GM23248 (cell line): ENCODE measurements at places on chromosomes 3 and 15. TPM values are rescaled to one million over a fixed set of nuclear protein-coding genes. Genes with fewer than 3 reads are reported as not detected.
A peak's percentile ranks its signal among the peaks of the same experiment; 100 is the strongest.

The PPP2R3A gene
- 21.0 and 22.6 TPM in 2 replicates for total RNA-seq

- no peak for DNase-seq
Observed at GRCh38 chr3:8279886-8280550, 221.6 kb upstream of the LMCD1 start.

DNA sequence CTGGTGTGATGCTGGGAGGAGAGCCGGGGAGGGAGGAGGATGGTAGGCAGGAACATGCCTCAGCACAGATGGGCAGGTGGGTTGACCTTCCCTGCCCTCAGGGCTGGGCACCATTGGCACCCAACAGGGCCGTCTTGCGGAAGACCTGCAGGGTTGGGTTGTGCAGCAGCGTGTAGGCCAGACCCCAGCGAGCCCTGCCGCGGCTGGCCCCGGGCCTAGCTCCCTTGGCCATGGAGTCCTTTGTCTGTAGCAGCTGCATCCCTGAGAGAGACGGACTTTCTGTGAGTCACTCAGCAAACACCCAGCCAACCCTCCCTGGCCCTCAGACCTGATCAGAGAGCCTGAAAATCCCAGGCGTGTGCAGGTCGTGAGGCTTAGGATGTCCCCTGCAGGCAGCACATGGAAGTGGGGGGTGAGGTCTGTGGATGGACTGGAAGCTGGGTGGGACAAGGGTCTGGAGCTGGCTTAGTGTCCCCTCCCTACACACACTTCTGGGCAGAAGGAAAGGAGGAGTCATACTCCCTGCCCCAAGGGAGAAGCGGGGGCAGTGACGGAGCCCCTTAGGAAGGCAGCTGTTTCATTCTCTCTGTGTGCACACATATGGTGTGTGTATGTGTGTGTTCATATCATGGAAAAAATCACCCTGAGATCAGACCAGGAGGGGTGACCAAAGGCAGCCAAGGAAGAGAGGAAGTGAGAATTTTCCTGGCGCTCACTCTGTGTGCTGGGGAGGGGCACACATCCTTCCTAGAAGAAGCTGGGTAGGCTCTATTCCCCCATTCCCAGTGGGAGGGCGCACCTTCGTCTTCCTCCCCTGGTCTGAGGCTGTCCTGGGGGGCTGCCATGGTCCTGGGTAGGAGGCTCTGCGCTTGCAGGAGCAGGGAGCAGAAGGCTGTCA lies 6.7 kb downstream of the ISLR start:
- DNase-seq: peak; percentile 94

The NME9 gene
- not detected in 2 replicates for total RNA-seq

DNA sequence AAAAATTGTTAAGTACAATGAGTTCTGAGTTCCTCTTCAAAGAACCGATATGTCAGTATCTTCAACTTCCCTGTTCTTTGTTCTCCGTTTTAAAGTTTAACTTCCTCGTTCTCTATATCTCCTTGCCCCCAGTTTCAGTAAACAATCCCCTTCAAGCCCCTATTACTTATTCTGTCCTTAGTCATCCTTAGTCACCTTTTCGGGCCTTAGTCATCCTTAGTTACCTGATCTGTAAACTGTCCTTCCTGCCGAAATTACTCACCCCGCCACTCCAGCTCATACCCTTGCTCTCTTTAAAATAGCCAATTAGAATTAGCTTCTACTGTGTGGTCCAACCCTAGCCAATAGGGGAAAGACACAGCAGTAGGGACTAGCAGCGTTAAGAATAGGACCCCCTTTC lies 1165.6 kb downstream of the NSUN3 start:
- no peak for DNase-seq

DNA sequence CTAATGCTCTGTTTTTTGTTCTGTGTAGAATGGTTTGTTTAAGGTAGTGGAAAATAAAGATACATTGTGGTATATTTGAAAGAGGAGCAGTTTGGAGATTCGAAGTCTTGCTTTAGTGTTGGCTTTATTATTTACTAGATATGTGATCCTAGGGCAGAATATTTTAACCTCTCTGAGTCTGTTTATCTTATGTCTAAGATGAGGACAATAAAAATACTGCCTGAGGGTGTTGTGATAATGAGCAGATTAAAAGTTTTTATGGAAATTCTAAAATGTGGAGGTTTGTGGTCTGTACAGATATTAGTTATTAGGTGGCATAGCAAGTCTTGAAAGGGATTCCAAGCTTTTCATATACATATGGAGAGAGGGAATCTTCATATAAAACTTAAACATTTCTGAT lies 15.0 kb downstream of the TCF12 start:
- DNase-seq: no peak

- DNase-seq: no peak
Observed at GRCh38 chr3:10304905-10305304, 12.2 kb upstream of the GHRL start.

- DNase-seq: peak; percentile 94
Observed at GRCh38 chr3:111737706-111738086, 121.4 kb upstream of the PHLDB2 start.

The AGBL1 gene
- not detected in 2 replicates for total RNA-seq

DNA sequence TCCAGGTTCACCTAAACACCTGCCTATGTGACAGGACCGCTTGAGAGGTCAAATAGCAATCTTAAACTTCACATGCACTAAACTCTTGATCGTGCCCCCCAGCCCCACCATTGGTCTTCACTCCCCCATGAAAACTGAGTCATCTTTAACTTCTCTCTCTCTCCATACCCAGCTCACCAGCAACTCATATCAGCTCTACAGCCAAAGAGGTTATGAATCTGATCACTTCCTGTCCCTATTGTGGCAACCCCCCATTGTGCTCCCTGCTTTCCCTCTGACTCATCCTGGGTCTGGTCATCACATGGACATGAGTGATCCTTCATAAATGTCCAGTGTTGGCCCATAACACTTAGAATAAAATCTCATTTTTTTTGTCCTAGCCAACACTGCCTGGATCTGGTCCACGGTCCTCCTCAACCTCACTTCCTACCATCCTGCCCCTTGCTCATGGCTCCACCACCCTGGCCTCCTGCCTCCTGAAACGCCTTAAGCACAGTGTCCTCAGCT lies 103.4 kb upstream of the HACD2 start:
- peak; percentile 97 for DNase-seq
